Upper lobe of left lung (tissue), 6 donors: ENCODE measurements at places on chromosomes 1 and 21. TPM values are rescaled to one million over a fixed set of nuclear protein-coding genes. Genes with fewer than 3 reads are reported as not detected.

Gene ARMH1
- total RNA-seq: 29.3 TPM

GRCh38 chr1:223703668-223704013, 8.7 kb upstream of the CAPN2 start:
- no peak for DNase-seq

GRCh38 chr1:211920602-211921226, 90.2 kb upstream of the LPGAT1 start:
- DNase-seq: no peak

Gene GPR61
- not detected for total RNA-seq

Gene CNR2
- not detected for total RNA-seq

- no peak for DNase-seq
These were observed 2.4 kb upstream of the CYP4X1 start for GRCh38 chr1:47021070-47021469.

DNA sequence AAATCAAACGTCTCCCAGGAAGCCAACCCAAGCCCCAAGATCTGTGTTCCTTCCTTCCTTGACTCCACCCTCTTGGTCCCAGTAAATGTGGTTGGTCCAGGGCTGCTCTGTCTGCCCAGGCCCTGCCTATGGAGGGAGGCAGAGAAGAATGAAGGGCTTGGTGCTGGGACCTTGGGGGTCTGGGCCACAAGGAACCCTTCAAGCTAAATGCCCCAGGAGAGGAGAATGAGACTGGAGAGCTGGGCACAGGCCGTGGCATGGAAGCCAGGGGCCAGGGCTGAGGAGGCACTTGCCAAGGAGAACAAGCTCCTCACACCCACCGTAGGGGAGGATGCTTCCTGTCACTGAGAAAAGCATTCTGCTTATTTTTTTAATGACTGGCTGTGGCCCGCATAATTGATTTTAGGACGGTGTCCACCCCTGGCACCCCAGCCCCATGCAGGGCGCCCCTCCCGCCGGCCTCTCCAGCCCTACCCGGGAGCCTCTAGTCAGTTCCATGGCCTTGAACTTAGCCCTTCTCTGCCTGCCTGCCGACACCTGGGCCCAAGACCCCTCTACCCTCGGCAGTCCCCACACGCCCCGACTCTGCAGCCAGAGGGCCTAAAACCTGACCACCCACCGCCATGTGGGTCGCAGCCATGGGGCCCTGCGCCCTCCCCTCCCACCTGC, 889 bp downstream of the CLEC20A start:
- DNase-seq: no peak

Gene SMPDL3B
- total RNA-seq: 40.6 TPM
